LHCN-M2 (cell line): ENCODE measurements at places on chromosomes 7 and 10.

DNA sequence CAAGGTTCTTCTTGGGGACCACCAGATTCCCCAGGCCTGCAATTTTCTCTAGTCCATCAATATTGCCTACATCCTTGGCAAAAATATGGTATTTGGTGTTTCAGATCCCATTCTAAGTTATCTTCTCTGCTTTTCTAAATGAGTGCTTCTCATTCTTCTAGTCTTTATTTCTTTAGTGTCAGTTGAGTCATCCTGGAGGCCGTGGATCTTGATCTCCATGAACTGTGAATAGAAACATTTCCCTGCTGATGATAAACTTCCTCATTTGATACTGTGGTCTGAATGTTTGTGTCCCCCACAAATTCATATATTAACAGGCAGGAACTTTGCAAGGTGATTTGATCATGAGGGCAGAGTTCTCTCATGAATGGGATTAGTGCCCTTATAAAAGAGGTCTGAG lies 779.3 kb downstream of the INHBA start:
- DNase-seq = no peak

DNA sequence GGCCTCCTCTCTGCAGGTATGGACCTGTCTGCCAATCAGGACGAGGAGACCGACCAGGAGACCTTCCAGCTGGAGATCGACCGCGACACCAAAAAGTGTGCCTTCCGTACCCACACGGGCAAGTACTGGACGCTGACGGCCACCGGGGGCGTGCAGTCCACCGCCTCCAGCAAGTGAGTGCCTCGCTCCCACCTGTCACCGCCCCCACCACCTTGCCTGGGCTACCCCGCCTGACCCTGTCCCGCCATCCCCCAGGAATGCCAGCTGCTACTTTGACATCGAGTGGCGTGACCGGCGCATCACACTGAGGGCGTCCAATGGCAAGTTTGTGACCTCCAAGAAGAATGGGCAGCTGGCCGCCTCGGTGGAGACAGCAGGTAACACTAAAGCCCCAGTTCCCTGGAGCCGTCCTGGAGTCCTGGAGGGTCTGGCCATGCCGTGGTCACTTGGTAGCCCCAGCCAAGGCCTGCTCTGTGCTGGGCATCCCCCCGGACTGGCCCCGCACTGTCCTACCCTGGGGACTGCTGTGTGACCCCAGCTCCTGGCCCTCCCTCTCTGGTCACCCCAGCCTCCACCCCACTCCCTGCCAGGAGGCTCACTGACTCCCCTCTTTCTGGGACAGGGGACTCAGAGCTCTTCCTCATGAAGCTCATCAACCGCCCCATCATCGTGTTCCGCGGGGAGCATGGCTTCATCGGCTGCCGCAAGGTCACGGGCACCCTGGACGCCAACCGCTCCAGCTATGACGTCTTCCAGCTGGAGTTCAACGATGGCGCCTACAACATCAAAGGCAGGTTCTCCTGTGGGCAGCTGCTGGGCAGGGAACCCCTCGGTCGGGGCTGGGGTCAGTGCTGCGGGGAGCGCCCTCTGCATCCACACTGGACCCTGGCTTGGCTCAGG lies 178.0 kb downstream of the RNF216 start:
- no peak for DNase-seq

- no peak for DNase-seq
Observed at GRCh38 chr7:11221984-11222383, 248.3 kb downstream of the PHF14 start.

DNA sequence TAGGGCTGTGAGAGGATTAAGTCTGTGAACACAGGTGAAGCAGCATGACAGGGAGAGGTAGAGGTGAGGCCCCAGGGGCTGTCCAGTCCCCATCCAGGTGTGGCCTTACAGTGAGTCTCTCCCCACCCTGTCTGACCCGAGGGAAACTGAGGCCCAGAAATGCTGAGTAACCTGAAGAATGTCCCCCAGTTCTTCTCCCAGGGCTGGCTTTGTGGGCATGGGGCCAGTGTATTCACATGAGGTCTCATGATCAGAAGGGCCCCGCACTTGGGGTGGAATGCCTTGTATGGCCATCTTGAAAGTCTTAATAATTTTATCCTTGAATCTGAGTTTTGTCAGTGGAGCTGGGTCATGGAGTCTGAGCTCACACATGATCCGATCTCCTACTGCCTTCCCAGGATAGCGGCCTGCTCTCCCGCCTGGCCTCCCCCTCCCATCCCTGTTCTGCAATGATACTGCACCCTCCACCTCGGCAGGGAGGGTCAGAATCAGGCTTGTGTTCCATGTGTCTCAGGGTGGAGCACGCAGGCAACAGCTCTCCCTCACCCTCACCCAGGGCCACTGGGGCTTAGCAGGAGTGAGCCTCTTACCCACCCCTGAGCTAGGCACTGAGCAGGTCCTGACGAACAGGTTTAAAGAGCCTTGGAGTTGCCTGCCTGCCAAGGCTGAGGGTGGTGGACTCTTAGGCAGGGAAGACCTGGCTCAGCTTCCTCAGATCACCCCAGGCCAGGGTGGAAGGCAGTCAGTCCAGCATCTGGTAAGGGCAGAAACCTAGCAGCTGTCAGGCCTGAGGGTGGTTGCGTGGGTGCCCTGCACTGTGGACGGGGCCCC lies 41.4 kb upstream of the NPFFR1 start:
- no peak for DNase-seq

- no peak for DNase-seq
Observed at GRCh38 chr10:131860806-131861440, 39.9 kb upstream of the PPP2R2D start.

- DNase-seq = no peak
Observed at GRCh38 chr10:29920408-29921070, 138.8 kb downstream of the JCAD start.

GRCh38 chr10:132644527-132645246 lies 107.1 kb downstream of the INPP5A start:
- no peak for DNase-seq
